ENCODE measurements at places on chromosomes 2 and 18.

DNA sequence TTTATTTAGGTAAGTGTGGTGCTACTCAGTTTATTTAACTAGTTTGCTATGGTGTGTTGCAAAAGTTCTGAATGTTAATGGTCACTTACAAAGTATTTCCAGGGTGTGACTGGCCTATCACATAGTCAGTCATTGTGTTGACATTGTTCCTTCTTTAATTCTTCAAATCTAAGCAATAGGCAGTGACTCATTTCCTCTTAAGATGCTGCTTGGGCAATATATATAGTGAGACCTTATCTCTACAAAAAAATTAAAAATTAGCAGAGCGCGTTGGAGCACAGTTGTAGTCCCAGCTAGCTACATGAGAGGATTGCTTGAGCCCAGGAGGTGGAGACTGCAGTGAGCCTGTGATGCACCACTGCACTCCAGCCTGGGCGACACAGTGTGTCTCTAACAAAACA, 5.8 kb upstream of the CCDC88A start:
- no peak for DNase-seq

DNA sequence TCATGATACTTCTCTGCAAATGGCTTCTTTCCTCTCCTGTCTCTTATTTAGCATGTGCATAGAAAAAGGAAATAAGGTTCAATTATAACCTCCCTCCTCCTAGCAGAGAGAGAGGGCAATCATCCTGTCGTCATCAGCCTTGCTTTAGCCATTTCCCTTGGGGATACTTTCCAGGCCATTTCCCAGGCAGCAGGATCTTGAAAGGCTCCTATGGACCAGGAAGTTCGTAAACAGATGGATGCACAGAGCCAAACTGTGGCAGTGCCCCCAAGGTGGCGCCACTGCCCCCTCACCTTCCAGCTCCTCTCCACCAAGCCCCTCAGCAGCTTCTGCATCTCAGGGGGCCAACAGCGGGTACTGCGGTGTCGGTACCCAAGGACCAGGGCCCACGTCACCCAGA, 157.4 kb downstream of the DTNA start:
- no peak for DNase-seq

DNA sequence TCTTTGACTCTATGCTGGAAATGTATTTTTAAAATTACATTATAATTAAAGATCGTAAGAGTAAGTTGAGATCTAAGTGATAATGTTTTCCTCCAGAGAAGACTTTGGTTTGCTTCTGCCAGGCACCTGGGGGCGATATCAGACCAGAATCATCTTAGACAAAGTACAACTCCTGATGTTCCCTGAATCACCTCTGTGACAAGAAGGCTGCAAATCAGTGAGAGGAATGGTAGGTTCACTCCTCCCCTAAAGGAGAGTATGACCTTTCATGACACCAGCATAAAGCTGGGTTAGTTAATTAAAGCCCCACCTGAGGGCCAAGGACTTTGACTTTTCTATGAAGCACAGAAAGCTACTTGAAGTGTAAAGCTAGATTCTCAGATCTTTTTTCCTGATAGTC, 114.4 kb upstream of the DTNA start:
- DNase-seq = no peak

GRCh38 chr2:218897394-218898108, 16.9 kb downstream of the WNT10A start:
- DNase-seq = peak; percentile 66

DNA sequence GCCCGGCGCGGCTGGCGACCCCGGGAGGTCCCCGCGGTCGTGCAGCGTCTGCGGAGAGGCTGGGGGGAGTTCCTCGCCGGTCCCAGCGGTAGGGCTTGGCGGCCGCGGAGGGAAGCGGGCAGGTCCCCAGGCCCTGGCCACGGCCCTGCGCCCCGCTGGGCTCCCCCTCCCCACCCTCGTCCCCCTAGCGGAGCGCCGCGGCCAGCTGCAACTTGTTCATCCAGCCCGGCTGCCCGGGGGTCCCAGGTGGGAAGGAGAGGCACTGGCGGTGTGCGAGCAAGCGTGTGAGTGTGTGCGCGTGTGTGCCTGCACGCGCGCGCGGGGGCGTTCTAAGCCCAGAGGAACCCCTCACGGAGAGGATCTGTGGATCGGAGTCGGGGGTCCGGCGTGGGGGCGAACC, 1.3 kb downstream of the PTPRM start:
- DNase-seq = no peak

- DNase-seq = no peak
Measured at GRCh38 chr2:42762823-42763804, 821 bp downstream of the OXER1 start.

- DNase-seq = no peak
Measured at GRCh38 chr2:107325981-107326786, 440.2 kb upstream of the ST6GAL2 start.

DNA sequence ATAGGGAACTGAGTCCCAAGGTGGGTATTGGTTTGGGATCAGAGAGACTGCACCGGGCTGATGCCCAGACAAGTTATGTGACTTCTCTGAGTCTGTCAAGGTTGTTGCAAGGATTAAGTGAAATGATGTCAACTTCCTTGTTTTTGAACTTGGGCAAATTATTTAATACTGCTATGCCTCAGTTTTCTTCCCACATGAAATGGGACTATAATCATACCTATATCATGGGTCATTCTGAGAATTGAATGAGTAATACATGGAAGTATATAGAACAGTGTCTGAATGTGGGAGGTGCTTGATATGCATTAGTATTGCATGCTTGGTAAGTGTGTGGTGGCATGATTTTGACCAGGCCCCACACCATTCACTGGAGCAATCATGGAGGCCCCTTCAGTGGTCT, 99.0 kb downstream of the PRKCE start:
- DNase-seq = no peak

GRCh38 chr2:215362562-215362904, 50.7 kb downstream of the ATIC start:
- DNase-seq = no peak

- no peak for DNase-seq
Measured at GRCh38 chr2:30310955-30311354, 79.6 kb downstream of the LBH start.

DNA sequence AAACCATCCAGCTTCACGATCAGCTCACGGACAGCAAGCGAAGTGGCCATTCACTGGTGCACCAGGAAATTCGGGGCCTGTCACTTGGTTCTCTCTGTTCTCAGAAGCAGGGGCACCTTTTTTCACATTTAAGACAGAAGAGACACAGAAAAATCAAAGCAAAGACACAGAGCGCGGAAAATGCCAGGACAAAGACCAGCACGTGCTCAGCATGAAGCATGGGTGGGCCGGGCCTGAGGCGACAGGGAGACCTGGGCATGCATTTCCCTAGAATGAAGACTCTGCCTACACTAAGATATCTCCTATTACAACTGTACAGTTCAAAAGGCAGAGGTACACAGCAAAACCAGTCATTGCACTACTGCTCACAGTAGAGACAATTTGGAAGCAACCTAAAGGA, 117.4 kb upstream of the ID2 start:
- no peak for DNase-seq

DNA sequence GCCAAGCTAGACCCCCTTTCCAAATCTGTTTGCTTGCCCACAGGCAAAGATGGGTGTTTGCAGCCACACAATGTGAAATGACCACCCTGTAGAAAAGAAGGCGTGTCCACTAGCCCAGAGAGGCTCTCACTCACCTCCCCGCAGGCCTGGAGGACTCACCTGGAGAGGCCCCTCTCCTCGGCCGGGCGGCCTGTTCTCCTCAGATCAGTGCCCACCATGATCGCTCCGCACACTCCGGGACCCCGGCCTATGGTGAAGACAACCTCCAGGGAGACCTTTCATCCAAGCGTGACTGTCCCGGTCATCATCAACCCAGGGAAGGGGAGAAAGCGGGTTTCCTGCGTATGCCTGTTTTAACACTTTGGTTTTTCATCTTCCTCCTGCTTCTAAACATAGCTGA, 328.7 kb upstream of the SALL3 start:
- no peak for DNase-seq

DNA sequence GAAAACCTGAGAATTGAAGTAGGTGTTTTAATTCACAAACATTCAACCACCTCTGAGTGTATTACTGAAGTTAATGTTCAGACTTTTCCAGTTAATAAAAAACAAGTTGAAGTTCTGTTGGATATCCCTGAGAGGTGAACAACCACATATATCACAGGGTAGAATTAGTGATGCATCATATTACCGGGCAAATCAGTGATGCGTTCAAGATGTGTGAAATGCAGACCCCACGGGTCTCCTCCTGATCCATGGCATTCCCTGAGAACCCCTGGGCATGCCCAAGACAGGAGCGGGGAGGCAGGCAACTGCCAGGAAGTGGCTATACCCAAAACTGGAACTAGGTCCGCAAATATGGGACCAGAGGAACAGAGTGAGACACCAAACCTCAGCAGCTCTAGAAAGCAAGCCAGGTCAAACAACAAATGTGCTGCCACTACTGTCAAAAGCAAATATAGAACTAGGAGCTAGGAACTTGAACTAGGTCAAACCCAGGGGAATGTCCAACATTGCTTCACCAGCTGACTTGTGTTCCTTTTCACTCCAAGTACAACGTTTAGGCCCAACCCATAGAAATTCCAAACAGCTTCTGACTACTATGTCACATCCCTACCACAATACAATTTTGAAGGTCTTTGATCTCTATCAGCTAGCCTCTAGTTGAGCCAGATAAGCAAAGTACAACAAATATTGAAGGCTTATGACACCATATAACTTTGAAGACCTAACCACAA, 20.2 kb downstream of the PSTPIP2 start:
- DNase-seq = no peak

GRCh38 chr2:196952936-196953335, 26.4 kb upstream of the PGAP1 start:
- no peak for DNase-seq

GRCh38 chr18:8623549-8624106, 14.4 kb downstream of the RAB12 start:
- DNase-seq = no peak

DNA sequence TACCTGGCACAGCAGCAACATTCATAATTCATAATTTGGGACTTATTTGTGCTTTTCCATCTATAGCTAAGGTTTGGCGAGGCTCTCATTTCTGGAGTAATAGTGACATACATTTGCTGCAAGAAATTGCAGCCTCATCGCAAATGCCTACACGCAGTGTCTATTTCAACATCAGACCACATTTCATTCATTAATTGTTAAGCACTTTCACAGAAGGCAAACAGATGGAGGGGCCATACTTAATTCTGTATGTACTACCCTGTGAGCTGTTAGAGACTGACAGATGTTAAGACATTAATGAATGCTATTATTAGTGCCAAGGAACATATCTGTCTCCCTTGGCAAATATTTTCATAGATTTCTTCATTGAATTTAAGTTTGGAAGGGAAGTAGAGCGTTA, 125.7 kb downstream of the UXS1 start:
- no peak for DNase-seq

- no peak for DNase-seq
Measured at GRCh38 chr2:231191896-231192872, 6.2 kb upstream of the ARMC9 start.

DNA sequence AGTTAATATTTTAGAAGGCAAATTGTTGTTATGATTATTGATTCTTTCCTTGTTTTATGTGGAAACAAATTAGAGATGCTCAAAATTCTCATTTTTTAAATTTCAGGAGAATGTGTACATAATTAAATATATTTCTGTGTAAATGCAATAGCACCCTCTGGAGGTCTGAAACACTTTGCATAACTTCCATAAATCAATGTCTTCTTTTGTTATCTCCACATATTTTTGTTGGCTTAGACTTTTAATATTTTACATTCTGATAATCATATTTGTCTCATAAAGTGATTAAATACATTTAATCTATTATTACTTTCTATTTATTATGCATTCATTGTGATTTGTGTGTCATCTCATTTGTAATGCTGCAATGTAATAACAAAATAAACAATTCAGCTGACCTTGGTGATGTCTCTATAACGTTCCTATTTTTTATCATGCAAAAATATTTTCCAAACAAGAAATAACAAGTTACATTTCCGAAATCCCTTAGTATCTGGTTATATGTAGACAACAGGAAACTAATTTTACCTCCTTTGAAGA, 201.8 kb upstream of the GALNT5 start:
- no peak for DNase-seq

DNA sequence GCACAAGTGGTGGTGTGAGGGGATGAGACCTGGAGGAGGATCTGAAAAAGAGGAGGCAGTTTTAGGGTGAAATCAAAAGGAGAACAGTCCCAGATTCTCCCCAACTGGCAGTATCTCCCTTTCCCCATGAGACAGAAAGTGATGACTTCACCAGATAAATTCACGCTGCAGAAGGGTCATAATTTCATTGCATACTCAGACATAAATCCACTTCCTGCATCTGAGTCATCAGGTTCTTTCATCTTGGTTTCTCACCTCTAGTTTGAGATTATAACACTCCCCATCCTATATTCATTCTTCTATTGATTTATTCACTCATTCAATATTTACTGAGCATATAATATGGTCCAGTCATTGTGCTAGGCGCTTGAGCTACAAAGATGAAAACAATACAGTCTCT, 64.7 kb downstream of the CCDC148 start:
- no peak for DNase-seq

DNA sequence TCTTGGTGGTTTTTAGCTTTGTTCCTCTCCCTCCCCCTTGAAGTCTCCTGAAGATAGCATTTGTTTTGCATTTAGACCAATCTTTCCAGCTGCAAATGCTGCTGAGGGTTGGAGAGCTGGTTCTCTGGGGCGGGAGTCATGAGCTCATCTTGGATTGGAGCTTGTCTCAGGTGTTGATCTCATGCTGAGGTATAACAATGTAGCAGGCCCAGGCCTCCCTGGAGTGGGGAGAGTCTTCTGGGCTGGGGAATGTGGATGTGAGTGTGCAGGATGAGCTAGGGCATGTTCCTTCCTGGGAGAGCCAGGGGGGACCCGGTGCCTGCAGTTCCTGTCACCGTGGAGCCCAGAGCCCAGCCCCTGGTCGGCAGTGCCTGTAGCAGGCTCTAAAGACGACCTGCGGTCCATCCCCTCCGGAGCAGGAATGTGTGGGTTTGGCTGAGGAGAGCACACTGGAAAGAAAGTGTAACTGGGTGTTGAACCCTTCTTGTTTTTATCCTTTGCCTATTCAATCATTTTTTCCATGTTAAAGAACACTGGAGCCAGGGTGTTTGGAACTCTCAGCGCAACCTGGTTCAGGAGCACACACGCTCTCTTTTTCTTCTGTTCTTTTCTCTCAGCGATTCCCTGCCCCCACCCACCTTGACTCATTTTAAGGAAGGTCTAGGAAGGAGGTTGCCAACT, 2.7 kb downstream of the ZNF532 start:
- DNase-seq = no peak

- no peak for DNase-seq
Measured at GRCh38 chr2:10444463-10444862, 3.7 kb downstream of the ODC1 start.

GRCh38 chr2:38013158-38013752, 62.7 kb downstream of the CYP1B1 start:
- DNase-seq = no peak

Data from GM13977 (cell line).